Caco-2 (cell line): ENCODE measurements at places on chromosomes 7 and 10. TPM values are rescaled to one million over a fixed set of nuclear protein-coding genes. Genes with fewer than 3 reads are reported as not detected.
A peak's percentile ranks its signal among the peaks of the same experiment; 100 is the strongest.

DNA sequence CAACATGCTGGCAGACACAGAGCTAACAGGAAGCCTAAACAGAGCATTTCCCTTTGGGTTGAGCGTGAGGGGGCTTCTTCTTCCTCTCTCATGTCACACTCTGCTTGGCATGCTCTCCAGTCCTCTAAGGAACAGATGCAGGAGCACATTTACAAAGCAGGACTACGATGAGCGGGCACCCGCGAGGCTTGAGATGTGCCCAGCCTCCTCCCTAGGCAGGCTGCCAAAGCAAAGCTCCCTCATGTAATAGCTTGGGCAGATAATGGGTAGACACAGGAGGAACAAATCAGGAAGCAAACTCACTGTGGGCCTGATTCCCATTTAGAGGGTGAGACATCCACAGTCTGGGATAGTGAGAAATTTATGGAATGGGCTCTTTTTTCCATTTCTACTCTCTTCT lies 519.1 kb downstream of the NRG3 start:
- DNase-seq, result no peak

GRCh38 chr7:101702362-101702850 lies 73.3 kb upstream of the MYL10 start:
- DNase-seq, result peak; percentile 53

DNA sequence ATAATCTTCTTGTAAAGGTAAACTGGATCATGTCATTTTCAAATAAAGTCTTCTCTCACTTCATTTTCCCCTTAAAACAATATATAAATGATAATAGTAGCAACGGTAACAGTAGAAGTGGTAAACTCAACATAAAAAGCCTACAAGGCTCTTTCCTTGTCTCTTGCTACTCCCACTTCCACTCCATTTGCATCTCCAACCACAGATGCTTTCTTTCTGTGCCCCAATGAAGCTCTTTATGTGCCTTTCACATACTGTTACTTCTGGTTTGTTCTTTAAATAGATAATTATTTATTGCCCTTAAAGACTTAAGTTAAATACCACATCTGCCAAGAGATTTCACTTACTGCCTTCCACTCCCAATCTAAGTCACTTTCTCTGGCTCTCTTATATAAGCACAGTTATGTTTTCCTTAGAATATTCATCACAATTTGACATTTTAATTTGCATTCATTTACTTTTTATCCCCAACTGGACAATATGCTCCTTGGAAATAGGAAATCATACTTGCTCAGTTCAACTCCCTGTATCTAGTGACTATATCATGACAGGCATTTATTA lies 149.9 kb downstream of the CRPPA start:
- DNase-seq, result no peak

Gene NFE2L3
- total RNA-seq, result 38.4 and 39.2 TPM in 2 replicates

Gene NPFFR1
- total RNA-seq, result not detected in 2 replicates

DNA sequence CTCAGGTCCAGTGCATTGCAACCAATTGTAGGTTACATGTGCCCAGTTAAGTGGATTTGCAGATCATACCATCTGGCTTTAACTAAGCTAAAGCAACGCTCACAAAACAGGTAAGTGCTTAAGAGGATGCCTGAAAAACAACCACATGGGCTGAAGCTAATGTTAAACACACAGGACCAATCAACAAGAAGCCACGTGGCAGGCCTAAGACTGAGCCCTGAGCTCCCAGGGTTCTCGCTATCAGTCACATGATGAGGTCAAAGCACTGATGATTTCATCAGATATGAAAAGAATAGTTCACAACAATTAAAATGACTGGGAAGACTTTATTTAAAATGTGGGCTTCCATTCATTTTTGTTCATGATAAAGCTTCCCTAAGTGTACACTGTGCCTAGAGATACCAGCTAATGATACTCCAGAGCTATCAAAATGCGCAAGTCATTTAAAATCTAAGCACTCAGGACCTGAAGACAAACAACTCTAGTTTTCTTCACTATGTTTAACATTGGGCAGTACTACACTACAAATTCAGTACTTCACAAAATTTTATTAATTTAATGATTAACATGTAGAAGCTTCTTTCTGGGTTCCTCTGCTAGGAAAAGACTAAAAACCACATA lies 90.6 kb downstream of the PIP4K2A start:
- DNase-seq, result no peak

- no peak for DNase-seq
Measured at GRCh38 chr10:69512901-69513300, 60.3 kb downstream of the NEUROG3 start.

- DNase-seq, result no peak
Measured at GRCh38 chr10:97689559-97690020, 2.5 kb upstream of the AVPI1 start.

DNA sequence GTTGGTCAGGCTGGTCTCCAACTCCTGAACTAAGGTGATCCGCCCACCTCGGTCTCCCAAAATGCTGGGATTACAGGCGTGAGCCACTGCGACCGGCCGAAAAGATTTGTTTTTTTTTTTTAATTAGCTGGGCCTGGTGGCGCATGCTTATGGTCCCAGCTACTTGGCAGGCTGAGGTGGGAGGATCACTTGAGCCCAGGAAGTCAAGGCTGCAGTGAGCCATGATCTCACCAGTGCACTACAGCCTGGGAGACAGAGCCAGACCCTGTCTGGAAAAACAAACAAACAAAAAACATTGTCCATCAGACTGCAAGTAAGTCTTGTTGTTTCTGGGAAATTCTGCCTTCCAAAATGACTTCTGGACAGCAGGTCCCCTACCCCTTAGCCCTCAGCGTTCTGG lies 16.3 kb upstream of the ZNF212 start:
- no peak for DNase-seq

Gene SH2B2
- total RNA-seq, result 8.1 and 10.6 TPM in 2 replicates

DNA sequence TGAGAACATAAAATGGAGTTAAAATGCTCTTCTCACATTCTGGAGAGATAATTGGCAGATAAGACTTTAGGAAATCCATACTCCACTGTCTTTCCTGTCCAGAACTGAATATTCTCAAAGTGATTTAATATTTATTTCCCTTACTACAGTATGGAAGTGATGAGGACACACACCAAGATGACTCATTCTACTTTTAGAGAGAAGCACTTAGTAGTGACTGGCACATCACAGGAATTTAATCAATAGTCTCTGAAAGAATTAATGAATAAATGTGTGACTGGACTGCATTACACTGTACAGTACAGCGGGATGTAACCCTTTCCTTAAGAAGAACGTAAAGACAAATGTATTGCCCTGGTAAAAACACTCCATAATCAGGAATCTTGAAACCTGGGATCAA lies 116.7 kb downstream of the SEMA3E start:
- DNase-seq, result no peak

GRCh38 chr10:15168786-15169554 lies 477 bp upstream of the NMT2 start:
- peak; percentile 99 for DNase-seq

- no peak for DNase-seq
Measured at GRCh38 chr7:7183838-7184463, 1.6 kb downstream of the C1GALT1 start.

Gene NOM1
- total RNA-seq, result 37.7 and 38.5 TPM in 2 replicates

DNA sequence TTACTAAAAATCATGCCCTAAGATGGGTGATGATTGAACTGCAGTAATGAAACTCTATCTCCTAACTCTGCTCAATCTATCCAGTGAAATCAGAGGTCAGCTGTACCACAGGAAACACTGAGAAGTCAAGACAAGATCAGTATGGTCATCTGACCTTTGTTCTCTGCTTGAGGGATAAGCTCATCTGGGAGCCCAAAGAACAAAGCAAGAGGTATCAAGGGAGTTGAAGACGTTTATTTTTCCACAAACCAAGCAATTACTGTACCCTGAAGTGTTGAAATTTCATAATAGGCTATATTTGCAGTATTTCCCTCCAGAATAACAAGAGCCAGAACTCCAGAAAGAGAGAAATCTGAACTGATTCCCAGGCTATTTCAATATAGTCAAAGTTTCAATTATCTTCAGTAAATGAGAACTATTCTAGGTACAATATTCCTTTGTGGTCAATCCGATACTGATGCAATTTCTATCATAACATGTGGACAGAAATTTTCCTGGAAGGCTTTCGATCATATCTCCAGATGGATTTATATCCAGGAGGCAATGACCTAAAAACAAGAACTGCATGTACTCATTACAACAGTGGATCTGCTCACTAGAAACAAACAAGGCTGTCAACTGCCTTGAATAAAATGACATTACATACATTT lies 345.3 kb downstream of the TNS3 start:
- DNase-seq, result no peak

DNA sequence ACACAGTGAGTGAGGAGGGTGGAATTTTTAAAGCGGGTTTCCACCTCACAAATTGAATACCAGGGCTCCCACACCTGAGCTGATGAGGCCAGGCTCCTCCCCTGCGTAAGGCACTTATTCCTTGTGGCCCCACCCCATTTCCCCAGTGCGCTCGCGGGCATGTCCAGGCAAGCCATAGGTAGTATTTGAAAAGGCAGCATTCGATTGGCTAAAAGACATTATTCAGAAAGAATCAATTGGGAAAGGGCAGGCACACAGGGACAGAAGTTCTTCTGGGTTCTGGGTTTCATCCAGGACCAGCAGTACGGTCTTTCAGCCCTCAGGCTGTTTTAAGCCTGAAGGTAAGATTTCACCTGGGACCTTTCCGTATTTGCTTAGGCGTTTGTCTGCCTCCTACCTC lies 222.3 kb downstream of the BBS9 start:
- DNase-seq, result no peak

DNA sequence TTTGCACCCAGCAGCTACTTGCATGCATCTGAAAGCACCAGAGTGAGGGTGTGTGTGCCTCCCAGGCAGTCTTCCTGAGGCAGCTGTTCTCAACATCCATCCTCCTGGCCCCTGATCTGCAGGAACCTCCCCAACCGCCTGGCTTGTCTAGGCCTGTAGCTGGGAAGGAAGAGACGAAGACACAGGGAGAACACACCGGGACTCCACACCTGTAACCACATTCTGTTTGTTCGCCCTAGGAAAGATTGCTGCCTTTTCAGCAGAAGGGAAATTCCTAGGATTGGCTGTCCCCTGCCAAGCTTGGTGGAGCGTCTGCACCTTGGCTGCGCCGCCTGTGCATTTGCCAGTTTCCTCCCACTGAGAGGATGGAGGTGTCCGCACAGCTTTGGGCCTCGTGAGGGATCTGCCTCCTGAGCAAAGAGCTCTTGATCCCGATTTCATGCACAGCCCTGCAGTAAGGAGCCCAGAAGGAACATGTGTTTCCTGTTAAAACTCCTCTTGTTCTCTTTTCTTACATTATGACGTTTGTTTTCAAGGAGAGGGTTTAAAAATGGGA lies 154.6 kb downstream of the TPST1 start:
- no peak for DNase-seq

DNA sequence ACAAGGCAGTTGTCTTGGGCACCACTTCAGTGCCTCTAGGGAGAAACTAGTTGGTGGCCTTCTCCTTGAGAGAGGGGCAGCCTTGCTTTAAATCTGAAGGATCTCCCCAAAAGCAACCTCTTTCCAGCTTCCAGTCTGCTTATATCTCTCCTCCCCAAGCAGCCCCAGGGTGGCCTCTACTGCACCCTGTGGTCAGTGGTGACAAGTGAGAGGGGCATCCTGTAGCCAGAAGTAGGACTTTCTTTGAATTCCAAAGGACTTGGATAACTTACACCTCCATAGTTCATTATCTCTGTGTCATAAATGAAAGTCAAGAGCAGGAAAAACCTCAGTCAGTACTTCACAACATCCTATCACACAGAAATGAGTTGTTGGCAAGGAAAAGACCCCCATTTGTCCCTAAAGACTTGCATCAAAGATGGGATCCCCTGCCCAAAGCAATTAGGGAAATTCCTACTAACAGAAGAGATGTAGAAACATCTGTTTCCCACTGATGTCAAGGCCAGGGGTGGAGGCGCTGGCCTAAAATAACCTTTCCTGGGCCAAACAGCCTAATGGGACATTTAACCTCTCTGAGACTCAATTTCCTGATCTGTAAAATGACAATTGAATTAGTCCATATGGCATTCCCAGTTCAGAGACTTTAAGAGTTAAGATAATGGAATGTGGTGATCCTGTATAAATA lies 44.0 kb upstream of the ANKRD1 start:
- DNase-seq, result no peak

GRCh38 chr7:16651396-16652239 lies 5.6 kb downstream of the BZW2 start:
- DNase-seq, result peak; percentile 60

- no peak for DNase-seq
Measured at GRCh38 chr10:106819490-106819889, 345.0 kb downstream of the SORCS1 start.

- DNase-seq, result peak; percentile 30
Measured at GRCh38 chr7:47734287-47734948, 152.5 kb upstream of the TNS3 start.

- no peak for DNase-seq
Measured at GRCh38 chr7:26508481-26508880, 216.8 kb downstream of the SNX10 start.

Gene SLC26A5
- total RNA-seq, result 1.1 and 1.5 TPM in 2 replicates

- DNase-seq, result no peak
Measured at GRCh38 chr7:2575733-2576340, 17.1 kb downstream of the IQCE start.

GRCh38 chr10:123574109-123574698 lies 92.0 kb upstream of the GPR26 start:
- no peak for DNase-seq

Gene PRSS1
- total RNA-seq, result 18.1 TPM in 2 replicates

Gene CD36
- not detected in 2 replicates for total RNA-seq

DNA sequence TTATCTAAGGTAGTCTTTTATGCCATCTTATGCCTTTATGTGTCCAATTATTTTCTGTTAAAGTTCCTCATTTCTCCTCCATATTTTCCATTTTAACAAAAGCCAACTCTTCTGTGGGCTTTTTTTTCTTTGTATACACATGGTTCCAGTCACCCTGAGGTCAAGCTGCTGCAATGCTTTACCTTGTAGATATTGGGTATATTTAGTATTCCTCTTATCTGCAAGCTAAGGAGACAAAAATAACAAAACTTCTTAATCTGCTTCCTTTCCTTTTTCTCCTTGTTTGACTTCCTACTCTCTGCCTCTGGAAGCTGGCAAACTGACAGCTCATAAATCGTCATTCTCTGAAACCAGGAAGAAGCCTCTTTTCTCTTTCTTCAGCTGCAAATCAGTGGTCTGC lies 885.0 kb upstream of the LRRN3 start:
- no peak for DNase-seq

GRCh38 chr7:37971491-37971890 lies 51.1 kb downstream of the EPDR1 start:
- no peak for DNase-seq

Gene CLDN4
- total RNA-seq, result 249 TPM in 2 replicates

DNA sequence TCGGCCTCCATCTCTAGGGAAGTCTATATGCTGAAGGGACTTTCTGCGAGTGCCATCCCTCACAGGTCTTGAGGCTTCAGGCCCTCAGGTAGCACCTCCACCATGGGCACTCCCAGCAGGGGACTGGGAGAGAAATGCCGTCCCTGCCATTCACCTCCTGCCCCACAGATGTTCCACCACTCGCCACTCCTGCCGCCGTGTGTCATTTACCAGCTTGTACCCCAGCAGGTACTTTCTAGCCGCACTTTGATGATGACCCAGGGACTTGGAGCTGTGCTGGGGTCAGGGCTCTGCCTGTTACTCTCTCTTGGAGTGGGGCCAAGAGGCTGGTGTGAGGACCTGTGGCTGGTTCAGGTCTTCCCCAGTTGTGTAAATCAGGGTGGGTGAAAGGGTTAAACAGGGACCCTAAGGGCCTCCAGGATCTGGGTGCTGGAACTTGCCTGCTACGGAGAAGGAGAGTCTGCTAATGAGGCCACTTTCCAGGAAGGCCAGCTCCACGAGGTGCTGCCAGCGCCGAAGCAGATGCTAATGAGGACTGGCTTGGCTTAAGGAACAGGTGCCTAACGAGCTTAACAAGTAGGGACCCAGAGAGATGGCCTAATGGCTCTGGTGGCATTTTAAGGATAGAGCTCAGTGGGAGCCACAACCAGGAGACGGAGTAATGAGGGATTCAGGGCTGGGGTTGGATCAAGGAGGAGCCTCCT lies 32.4 kb downstream of the CRHR2 start:
- no peak for DNase-seq
